Activated CD8-positive, alpha-beta memory T cell treated with anti-CD3 and anti-CD28 coated beads for 1 hour (primary cell): ENCODE measurements at places on chromosomes 1 and 21.
A peak's percentile ranks its signal among the peaks of the same experiment; 100 is the strongest.

- no peak for DNase-seq
Observed at GRCh38 chr1:158323866-158324265, 7.5 kb downstream of the CD1B start.

DNA sequence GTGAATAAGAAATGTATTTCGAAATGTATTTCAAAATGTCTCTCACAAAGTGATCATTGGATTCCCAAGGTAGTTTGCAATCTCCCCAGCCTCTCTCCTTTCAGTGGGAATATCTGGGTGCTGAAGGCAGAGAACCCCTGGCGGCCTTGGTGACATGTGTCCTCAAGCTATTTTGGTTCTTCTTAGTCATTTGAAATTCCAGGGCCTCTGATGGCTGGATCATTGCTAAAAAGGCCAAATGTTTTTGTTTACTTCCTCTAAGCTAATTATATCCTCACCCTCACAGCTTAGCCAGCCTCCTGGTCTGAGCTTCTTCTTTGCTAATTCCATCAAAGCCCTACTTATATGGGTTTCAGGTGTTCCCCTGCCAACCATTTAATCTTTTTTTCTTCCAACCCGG lies 71.2 kb downstream of the LRRC40 start:
- no peak for DNase-seq

DNA sequence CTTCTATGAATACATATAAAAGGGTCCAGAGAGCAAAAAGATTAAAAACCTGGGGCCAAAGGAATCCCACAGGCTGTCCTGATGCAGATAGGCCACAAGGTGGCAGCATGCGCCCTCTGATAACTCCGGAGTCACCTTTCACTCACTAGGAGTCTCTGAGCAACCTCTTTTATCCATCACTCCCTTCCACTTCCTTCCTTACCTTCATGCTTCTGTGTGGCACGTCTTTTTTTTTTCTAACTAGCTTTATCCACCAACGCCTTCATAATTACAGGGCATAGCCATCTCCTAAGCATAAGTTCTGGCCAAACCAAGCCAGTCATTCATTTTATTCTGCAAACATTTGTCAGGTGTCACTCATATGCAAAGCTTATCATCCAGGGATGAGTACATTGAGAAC lies 3.9 kb upstream of the PGLYRP4 start:
- peak; percentile 12 for DNase-seq

DNA sequence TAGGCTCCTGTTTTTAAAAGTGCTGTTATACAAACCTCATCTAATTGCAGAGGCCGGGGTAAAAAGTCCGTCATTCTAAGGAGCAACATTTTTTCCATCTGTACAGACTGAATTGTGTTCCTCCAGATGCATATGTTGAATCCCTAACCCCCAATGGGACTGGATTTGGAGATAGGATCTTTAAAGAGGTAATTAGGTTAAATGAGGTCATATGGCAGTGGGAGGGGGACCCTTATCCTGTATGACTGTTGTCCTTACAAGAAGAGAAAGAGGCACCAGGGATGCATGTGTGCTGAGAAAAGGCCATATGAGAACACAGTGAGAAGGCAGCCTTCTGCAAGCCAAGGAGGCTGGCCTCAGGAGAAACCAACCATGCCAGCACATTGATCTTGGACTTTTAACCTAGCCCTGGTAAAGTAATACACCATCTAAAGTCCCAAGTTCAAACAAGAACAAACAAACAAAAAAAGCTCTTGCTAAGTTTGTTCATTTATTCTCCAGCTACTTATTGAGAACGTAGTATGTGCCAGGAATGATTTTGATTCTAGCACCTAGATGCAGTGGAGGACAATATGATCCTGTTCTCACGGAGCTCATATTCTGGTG lies 352.4 kb downstream of the NTNG1 start:
- no peak for DNase-seq

DNA sequence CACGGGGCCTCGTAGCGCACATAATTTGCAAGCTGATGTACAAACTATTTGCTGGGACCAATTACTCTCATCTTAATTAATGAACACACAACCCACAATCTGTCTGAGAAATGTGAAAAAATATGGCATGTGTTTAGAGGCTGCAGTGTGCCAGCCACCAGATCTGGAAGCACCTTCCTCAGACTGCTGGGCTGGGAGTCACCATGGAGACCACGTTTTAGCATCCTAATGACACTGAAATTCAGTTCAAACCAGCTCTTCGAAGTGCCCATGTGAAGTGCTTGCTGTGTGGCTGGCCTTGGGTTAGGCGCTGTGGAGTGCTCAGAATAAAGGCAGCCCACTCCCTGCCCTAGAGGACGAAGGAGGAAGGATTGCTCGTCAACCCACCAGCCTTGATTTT lies 482.4 kb downstream of the OMA1 start:
- DNase-seq = no peak

DNA sequence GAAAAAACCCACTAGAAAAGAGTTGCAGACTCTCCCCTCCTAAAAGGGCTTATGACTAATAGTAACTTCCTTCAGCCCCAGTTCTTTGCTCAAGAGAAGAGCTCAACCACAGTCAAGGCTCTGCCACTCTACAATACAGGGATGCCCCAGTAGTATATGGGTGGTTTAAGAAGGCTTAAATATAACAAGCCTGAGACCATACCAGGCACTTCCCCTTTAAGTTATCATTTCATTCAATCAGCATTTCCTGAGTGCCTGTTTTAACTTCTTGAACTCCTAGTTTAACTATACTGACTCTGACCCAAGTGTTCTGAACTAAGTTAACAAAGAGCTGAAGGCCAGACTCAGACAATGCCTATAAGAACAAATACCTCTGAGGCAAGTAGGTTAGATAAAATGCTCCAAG lies 19.8 kb downstream of the PRPF38A start:
- no peak for DNase-seq

GRCh38 chr1:96969656-96970163 lies 248.1 kb downstream of the PTBP2 start:
- DNase-seq = no peak

DNA sequence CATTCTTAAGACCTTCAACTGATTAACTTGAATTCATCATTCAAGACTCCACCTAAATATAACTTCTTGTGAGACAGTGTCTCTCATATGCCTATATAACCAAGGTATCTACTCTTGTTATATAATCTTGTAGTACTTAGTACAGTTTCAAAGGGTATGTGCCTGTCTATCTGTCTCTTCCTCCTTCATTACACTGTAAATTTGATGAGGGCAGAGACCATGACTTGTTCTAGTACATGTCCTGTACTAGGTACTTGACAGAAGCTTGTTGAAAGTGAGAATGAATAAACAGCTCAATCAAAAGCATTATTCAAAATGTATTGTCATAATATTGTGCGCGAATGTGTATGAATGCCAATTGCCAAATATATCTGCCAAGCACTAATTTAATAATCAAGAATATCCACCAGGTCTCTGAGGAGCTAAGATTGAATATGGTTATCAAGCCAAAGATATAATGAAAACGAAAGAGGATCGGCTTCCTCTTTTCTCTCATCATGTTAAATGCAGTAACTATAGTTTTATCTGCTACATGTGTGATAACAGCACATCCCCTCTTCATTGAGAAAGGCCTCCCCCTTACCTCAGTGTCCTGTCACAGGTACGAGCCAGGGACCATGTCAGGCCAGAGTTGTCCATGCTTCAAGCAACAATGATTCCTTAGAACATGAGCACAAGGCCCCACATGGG lies 117.3 kb downstream of the UCHL5 start:
- no peak for DNase-seq

DNA sequence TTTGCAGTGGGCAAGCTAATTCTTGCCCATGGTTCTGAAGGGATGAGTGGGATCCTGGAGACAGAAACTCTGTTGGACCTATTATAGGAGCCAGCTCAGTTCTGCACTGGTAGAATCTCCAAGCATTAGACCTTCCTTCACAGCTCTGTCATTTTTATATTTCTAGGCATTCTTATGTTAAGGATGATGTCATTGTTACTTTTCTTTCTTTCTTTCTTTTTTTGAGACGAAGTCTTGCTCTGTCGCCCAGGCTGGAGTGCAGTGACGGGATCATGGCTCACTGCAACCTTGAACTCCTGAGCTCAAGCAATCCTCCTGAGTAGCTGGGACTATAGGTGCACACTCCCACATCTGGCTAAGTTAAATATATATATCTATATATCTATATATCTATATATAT lies 7.5 kb downstream of the PFKFB2 start:
- no peak for DNase-seq

GRCh38 chr1:201759194-201759815 lies 69.7 kb upstream of the IPO9 start:
- DNase-seq = no peak

- no peak for DNase-seq
Observed at GRCh38 chr21:38798481-38798882, 7.2 kb upstream of the ETS2 start.

GRCh38 chr1:97351846-97352245 lies 569.0 kb downstream of the DPYD start:
- DNase-seq = no peak

GRCh38 chr1:206833106-206833680 lies 32.2 kb upstream of the IL20 start:
- no peak for DNase-seq

DNA sequence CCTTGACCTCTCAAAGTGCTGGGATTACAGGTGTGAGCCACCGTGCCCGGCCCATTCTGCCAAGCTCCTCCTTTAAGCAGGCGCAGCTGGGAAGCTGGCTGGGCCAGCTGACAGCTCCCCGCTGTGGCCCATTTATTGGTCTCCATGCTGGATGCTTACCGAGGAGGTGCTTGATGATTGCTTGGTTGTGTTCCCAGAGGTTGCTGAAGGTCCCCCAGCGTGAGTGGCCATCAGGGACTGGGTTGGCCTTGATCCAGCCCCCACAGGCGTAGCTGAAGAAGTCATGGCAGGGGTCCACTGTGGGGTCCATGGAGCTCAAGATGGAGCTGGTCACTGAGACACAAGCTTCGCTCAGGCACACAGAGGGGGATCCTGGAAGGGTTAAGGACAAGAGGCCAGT lies 17.7 kb downstream of the ECE1 start:
- DNase-seq = no peak

DNA sequence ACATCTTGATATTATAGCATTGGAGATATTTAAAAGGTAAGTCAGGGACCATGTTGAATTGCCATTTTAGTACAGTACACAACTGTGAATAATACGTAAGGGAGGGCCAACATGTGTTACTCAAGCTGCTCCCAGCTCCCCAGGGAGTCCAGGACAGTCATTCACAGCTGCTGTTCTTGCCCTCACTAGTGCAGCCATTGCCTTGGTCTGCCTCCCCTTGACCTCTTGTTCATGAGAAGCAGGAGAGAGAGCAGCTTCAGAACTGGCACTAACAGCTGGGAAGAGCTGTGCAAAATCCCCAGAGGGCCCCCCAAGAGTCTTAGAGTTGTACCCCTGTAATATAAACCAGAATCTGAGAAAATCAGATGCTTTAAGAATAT lies 16.4 kb downstream of the TCEANC2 start:
- no peak for DNase-seq

- DNase-seq = no peak
Observed at GRCh38 chr1:87115891-87116290, 201.5 kb downstream of the HS2ST1 start.

DNA sequence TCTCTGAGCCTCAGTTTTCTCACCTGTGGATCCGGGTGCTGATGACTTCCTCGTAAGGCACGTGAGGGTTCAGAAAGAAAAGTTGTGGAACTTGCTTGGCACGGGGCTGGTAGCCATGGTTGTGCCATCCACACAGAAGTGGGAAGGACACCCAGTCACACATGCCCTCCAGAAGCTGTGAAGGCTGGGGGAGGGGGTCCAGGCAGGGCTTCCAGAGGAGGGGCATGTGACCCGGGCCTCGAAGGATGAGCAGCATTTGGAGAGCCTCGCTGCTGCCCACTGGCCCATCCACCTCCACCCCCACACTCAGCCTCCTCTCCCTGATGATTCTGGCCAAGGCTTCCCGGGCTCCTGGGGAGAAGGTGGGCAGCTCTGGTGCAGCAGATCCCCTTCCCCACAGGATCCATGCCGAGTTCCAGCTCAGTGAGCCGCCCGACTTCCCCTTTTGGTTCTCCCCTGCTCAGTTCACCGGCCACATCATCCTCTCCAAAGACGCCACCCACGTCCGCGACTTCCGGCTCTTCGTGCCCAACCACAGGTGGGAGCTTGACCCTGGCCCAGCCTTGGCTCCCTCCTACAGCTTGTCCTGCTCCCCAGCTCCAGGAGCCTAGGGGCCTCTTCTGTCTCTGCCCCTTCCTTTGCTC lies 9.4 kb downstream of the SELENON start:
- no peak for DNase-seq

GRCh38 chr1:54571803-54572541 lies 23.9 kb downstream of the ACOT11 start:
- no peak for DNase-seq

DNA sequence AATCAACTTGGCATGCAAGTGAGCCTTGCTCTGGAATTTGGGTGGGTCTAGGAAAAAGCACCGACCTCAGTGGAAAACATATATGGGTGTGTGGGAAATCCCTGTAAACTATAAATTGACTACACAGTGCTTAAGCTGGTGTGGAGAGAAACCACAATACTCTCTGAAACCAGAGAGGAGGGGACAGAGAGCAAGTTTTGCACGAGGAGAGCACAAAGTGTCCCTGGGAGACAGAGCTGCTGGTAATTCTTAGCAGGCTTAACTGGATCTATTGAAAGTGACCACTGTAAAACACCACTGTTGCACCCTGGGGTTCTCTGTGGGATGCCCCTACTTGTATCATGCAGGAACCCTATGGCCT lies 12.8 kb downstream of the KCNJ15 start:
- DNase-seq = no peak

DNA sequence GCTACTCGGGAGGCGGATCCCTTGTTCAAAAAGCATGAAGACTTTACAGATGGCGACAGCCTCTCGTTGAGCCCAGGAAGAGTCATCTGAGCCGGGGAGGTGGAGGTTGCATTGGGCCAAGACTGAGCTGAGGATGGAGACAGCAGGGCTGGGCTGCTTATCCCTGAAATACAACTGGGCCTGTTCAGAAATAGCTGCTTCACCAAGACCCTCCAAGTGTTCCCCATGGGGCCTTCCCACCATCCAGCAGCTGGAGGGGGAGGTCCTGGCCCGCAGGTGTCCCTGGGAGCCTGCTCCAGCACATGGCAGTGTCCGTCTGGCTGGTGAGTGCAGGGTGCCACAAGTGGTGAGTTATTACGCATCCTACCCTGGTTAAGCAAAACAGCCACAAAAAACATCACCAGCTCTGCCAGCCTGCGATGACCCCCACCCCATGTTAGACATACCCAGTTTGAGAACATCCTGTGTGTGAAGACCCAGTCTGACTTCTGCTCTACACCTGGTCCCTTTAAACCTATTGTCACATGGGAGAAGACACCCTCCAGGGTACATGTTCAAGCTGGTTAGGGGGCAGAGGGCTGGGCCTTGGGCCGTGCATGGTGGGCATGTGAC lies 93.1 kb upstream of the TMPRSS2 start:
- no peak for DNase-seq

GRCh38 chr21:26624983-26625519 lies 52.0 kb upstream of the CYYR1 start:
- no peak for DNase-seq

- DNase-seq = no peak
Observed at GRCh38 chr21:25790122-25790877, 55.5 kb downstream of the GABPA start.

GRCh38 chr1:54714881-54715492 lies 674 bp upstream of the TTC4 start:
- DNase-seq = no peak
